ENCODE measurements at places on chromosomes 5 and 9.

DNA sequence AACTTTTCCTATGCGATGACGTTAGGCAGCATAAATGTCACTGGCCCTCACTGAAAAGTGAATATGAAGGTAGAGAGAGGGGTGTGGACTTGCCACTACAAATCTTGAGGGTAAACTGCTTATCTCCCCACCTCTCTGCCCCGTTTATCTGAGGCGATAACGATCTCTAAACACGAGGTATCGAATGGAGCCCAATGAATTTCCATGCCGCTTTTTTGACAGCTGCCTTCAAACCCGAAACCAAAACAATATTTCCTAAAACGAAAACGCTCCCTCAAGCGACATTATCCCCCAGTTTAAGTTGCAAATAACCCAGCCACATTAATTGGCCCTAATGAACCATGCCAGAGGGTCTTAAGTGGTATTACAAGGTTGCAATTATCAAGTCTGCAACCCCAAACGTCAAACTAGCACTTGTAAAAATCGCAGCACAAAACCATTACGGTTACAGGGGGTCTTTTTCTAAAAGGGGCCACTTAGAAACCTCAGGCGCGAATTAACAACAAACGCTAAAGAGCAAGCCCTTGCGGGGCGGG lies 1.4 kb downstream of the NR3C1 start:
- no peak for DNase-seq

DNA sequence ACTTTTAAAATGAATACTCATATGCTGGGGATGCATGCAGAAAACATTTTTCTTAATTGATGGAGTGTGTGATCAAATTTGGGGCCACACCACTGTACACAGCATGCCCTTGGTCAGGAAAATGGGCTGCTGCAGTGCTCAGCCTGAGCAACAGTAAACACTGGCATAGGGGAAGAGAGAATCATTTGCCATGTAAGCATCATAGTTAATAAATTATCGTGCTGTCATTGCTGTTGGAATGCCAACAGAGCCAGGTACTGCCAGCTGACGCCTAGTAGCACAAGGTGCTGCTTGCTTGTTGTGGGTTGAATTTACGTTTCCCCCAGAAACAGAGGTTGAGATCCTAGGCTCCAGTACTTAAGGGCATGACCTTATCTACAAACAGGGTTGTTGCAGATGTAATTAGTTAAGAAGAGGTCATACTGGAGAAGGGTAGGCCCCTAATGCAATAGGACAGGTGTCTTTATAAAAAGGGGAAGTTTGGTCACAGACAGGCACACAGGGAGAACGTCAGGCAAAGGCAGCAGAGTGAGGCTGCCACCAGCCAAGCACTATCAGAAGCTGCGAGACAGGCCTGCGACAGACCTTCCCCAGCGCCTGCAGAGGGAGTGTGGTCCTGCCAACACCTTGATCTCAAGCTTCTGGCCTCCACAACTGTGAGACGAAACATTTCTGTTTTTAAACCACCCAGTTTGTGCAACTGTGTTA lies 25.3 kb downstream of the DAP start:
- no peak for DNase-seq

- no peak for DNase-seq
Observed at GRCh38 chr9:68983522-68984424, 30.1 kb downstream of the PRKACG start.

- no peak for DNase-seq
Observed at GRCh38 chr9:95420518-95420917, 96.3 kb downstream of the PTCH1 start.

DNA sequence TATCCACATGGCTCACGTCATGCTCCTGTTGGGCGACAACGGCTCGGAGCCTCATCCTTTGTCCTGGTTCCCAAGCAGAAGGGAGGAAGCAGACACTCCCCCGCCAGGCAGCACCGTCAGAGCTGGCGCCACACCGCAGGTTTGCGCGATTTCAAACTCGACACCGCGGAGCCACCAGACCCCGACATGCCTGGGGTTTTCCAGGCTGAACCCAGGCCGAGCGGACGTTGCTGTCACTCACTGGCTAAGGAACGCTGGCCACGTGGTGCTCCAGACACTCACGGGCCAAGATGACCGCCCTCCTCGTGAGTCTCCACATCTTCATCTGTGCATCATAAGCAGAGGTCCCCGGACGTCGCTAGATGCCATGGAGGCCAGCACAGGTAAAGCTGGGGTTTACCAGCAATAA lies 9.0 kb downstream of the TERT start:
- DNase-seq, result no peak

DNA sequence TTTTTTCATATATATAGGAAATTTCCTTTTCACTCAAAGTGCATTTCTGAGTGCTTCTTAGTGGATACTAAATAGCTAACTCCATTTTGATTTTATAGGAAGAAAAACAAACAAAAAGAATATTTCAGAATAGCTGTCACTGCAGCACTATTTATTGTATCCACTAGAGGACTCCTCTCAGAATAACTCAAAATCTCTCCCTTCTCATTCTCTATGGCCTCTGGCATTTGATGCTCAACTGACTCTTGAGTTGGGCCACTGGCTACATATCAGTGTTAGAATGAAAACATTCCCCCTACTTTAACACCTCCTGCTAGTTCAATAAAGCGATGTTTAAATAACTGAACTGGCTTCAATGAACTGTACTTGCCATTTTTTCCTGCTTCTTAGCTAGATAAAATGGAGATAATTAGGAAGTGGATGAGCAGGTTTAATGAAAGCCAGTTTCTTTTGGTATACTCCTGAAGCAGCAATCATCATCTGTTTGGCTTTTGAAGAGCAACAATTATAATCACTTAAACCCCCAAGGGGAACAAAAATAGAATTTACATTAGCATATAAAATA lies 16.6 kb upstream of the ELAVL2 start:
- no peak for DNase-seq

DNA sequence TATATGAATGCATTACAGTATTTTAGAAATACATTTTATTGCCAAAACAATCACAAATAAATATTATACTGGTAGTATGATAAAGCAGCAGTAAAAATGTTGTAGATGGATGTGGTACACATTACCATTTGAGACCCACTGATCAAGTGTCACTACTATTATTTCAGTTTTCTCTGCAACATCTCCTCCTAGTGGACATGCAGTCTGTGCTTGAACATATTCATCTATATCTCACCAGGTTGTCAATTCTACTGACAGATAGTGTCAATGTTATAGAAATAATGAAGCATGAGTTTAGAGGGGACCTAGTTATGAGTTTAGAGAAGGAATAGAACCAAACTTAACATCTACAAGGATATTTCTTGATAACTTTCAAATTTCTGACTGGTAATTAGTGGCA lies 39.2 kb upstream of the ELOVL7 start:
- no peak for DNase-seq

DNA sequence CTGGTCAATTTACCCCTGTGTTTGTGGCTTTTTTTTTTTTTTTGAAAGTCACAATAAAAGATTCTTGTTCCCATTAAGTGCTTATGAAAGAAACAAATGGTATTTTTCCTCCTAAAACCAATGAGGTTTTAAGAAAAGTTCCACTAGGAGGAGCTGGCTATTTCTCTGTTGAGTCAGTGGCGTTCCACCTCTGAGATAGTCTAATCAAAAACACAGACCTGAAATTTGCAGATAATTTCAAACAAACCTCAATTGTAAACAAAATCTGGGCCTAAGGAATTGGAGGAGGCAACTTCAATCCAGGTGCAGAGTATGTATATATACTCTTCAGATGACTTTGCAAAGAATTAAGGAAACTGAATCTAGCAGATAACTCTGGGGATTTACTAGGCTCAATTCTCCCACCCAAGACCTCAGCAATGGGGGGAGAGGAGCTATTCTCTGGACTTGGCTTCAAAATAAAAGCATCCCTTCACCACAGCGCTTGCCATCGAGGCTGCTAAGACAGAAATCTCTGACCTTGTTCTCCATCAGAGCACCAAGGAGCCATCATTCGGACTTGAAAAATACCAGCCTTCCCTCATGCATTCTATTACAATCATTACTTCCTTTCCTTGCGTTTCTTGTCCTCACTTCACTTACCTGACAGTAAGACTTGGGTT lies 52.4 kb downstream of the FANCC start:
- DNase-seq, result no peak

DNA sequence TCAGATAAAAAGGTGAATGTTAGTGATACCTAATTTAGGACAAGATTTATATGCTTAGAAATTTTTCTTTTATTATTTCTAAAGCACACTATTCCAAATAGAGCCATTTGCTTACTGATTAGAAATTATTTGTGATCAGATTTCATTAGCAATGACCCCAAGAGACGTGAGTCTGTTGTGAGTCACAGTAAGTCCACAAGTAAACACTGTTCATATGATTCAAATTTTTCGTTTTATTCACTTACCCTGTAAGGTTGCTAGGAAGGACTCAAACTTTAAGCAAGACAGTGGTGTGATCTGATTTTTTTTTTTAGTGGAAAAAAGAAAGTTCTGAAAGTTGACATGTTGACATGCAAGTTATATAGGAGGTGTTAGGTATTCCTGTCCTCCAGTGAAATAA lies 1.2 kb downstream of the CARD6 start:
- no peak for DNase-seq

- DNase-seq, result no peak
Observed at GRCh38 chr5:44807269-44807668, 1.5 kb upstream of the MRPS30 start.

- no peak for DNase-seq
Observed at GRCh38 chr9:70170151-70170790, 88.5 kb upstream of the SMC5 start.

DNA sequence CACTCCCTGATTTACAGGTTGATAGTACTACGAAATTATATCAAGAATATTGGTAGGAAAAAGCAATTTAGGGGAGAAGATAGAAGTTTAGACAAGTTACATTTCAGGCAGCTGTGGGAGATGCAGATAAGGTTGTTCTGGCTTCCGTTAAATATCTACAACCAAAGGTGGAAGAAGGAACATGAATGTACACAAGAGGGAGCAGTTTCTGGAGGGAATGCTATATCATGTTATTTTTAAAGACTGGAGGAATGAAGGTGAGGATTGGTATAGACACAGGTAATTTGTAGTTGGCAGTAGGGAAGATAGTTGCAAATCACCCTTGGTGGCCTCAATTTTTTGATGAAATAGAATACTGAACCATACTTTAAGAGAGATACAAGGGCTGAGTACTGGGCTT lies 187.3 kb upstream of the NMUR2 start:
- DNase-seq, result no peak

DNA sequence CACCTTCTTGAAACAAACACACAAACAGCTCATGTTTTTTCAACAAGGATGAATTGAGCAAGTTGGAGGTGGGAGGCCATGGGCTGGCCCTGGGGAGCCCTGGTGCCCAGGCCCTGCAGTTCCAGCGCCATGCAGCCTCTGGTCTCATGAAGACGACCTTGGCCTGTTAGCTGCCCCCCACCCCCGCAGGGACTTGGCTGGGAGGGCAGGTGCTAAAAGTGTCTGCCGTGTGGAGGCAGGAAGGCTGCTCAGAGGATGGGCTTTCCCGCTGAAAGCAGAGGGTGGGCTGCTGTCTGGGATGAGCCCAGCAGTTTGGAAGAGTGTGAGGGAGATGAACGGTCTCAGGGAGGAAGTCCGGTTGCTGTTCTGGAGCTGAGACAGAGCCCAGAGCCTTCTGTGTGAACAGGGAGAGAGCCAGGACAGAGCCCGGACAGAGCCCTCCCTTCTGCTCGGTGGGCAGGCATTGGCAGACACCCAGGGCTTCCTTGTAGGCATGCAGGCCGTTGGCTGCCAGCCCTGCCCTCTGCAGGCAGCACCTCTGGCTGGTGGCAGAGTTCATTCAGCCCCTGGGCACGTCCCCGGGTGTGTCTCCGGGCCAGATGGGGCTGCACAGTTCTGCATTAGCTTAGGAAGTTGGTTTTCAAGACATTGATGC lies 18.7 kb downstream of the ROPN1L start:
- DNase-seq, result no peak

DNA sequence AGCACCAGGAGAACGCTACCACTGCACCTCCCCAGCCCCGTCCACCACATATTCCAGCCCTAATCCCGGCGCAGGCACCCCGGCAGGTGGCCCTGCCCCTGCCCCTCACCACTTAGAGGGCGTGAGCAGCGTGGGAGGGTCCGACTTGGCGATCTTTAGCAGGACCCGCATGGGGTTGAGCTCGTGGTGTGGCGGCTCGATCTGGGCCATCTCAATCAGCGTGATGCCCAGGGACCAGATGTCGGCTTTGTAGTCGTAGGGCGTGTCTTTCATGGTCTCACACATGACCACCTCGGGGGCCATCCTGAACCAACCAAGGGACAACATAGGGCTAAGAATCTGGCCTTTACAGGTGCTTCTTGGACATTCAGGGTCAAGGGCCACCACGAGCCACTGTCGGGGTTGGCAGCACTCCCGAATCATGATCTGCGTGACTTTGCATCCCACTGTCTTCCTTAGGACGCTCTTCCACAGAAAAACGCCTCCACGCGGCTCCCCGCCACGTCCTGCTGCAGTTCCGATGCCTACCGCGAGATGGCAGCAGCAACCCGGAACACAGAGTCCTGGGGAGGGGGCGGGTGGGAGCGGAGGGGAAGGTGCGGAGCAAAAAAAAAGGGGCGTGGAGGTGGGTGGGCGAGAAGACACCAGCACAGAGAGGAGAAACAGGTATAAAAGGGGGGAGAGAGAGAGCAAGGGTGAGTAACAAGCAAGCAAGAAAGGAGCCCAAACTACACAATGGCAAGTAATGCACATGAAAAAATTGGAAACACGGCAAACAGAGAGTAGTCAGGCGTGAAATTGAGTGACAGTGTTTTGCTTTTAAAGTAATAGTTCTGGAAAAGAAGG lies 81.3 kb downstream of the STK10 start:
- no peak for DNase-seq

DNA sequence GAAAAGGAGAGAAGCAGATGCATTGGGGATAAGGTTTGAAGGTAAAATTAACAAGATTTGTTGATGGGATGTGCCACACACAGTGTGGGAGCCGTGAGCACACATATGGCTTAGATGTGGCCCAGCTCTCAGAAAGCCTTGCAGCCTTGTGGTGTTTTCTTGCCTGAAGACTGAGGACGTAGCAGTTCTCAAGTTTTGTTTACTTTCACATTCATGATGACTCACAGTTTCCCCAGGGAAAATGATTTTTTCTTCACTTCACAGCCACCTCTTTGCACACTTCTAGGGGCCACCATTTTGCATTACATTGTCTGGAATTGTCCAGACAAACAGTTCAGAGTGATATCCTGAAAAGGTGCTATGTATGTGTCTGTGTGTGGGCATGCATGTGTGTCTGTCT lies 126.2 kb downstream of the BASP1 start:
- no peak for DNase-seq

GRCh38 chr9:37905776-37906175 lies 1.8 kb upstream of the SLC25A51 start:
- no peak for DNase-seq
